ENCODE measurements at places on chromosomes 1 and 21.
A peak's percentile ranks its signal among the peaks of the same experiment; 100 is the strongest.

- DNase-seq: no peak
These were observed 3.3 kb upstream of the ATP6V1G3 start for GRCh38 chr1:198543670-198544260.

DNA sequence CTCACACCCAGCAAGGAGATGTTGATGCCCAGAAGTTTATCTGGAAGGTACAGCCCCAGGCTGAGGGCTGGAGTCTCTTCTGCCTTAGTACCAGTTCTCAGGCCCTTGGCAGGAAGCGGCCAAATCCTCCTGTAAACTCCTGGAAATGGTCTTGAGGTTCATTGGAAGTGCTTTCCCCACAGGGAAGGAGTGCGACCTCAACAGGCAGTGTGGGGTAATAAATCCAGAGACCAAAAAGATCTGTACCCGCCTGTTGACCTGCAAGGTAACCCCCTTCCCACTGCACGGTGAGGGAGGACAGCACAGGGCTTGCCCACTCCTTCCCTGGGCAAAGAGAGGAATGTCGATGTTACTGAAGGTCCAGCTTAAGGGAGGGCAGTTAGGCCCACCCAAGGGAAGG, 4.5 kb downstream of the ATXN7L2 start:
- DNase-seq: no peak

DNA sequence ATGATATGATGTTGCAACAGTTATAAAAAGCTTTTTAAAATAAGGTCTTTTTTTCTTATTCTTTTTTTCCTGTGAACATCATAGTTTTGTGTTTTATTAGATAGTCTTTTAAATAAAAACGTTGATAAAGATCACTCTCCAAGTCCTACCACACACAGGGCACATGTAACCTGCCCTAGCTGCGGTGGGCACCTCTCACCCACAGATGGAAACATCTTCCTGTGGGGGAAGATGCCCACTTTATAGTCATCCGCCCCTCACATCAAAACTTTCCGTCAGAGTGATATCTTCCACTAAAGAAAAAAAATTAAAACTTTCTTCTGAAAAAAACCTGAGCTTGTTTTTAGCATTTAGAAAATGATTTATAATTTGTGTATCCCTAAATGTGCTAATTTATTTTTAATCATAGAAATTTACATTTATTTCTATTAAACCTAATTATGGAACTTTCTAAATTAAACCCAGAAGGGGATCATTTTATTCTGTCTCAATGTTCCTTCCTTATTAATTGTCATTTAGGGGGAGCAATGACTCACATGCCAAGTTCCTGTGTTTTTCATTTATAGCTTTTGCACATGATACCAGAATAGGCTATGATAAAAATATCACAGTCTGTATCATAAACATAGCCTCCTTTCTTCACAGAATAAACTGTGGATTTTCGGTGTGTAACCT, 24.7 kb downstream of the TNFRSF9 start:
- DNase-seq: no peak

- no peak for DNase-seq
These were observed 113.8 kb upstream of the DNAH14 start for GRCh38 chr1:224815647-224816046.

DNA sequence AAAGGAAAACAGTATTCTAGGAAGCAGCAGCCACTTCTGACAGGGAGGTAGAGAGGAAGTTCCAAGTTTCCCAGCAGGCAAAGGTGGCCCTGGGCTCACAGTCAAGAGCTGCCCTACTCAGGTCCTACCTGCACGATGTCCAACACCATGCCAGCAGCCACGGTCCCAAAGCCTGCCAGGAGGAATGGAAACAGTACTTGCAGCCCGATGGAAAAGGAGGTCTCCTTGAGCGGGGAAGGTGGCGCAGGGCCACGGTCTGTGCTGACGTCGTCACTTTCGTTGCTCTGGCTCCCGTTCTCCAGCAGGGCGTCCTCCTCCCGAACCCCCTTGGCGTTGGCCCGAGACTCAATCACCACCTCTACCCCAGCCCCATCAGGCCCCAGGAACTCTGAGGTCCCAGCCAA, 3.1 kb downstream of the SLC41A1 start:
- no peak for DNase-seq

GRCh38 chr1:76669624-76670315, 197.5 kb upstream of the ST6GALNAC5 start:
- DNase-seq: no peak

GRCh38 chr1:76090283-76091203, 16.0 kb downstream of the ST6GALNAC3 start:
- no peak for DNase-seq

GRCh38 chr1:39328586-39329121, 124.2 kb downstream of the MACF1 start:
- DNase-seq: no peak

- no peak for DNase-seq
These were observed 323.3 kb upstream of the DEPDC1 start for GRCh38 chr1:68820151-68820550.

GRCh38 chr1:84853741-84854721, 39.0 kb downstream of the LPAR3 start:
- no peak for DNase-seq

GRCh38 chr1:224292419-224292818, 37.6 kb downstream of the NVL start:
- no peak for DNase-seq

DNA sequence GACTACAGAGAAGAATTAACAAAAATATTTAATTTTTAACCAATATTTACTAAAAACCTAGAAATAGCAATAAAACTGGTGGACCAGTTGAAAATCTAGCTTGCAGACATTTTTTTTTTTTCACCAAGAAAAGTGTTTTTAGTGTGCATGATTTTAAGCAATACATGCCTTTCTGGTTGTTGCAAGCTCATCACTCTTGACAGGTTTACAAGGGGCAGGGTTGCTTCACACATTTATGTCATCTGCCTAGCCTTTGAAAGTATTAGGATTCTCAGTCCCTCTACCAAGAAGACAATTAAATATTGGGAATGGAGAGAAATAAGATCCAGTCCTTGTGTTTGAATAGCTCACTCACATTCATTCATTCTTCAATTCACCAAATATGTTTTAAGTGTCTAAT, 53.8 kb upstream of the LYPLAL1 start:
- DNase-seq: no peak

DNA sequence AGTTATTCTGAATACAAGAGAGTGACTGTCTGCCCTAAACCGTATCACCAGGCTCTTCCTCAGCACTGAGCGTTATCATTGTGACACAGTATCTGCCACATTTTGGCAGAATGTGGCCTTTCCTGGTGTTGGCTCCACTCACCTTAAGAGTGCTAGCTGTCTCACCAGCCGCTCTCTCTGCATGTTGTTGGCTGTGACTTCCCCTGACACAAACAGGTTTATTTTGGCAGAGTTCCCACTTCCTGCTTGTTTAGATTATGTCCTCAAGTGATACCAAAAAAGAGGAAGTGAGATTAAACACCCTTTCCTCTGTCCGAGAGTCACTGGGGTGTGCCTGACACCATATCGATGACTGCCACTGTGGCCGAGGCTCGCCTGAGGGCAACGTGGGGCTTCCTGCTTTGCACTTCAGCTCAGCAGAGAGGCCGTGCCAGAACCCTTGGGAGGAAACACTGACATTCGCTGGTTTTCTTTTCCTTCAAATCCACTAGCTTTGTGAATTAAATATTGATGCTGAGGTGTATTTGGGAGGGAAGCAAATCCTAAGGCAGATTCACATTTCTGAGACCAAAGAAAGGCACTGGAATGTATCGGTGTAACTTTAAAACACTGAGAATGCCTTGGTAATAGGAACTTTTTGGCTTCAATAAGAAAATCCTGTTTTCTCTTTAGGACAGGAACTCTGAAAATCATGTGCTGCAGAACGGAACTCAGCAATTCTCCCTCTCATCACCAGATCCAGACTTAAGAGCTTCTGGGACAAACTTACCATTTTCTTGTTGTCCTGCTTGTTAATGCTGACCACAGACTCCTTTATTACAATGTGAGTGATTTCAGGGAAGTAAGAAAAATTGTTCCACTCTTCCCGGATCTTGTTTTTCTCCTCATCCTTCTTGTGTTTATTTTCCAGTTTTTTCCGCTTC, 102.1 kb downstream of the JAK1 start:
- DNase-seq: peak; percentile 56

- no peak for DNase-seq
These were observed 25.2 kb downstream of the GPR137B start for GRCh38 chr1:236167578-236167977.

DNA sequence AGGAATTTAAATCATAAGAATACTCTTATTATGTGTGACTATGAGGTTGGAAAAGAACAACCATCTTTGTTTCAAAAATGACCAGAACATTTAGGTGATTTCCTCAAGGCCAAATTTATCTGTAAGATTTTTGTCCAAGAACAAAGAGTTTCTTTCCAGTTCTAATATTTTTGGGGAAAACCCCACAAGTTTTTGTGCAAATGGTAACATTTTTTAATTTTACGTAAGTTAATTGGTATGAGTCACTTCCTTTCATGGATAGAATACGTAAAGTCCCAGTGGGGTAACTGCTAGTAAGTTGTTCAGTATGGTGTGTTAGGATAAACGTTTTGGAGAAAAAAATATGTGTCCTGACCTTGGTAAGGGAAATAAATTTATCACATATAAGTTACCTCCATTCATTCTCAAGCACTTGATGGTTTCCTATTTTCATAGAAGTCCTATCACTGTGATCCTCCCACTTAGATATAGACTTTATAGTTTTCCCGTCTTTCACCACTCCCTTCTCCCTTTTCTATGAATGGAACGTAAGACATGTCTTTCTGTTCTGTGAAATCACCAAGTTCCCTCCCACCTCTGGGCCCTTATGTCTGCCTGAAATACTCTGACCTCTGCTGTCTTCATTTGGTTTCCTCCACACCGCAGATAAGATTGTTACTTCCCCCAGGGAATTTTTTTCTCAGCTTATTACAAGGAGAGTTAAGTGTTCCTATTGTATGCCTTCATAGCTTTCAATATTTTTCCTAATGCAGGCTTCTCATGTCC, 34.9 kb upstream of the TSNAX start:
- DNase-seq: no peak

DNA sequence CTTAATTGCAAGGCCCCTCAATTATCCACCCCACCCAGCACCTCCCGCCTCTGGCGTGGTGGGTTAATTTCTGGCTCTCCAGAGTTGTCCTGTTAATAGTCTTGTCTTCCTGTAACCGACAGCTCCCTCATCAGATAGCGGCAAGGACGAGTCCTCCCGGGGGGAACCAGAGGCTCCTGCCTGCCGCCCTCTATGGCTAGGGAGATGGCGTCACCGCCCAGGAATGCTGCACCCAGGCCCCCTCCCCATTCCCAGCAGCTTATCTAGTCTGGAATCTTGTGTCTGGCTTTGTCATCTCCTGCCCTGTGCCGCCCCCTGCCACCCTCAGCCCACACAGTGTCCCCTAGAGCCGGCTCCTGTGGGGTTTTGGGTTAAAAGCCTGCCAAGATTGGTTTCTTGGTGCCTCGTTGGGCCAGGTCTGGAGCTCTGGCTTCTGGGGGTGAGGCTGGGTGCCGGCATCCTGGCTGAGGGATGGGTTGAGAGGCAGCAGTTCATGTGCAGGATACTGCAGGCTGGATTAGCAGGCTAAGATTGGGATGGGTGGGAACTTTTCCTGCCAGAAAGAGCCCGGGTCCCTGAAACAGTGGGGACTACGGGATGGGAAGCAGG, 48.8 kb downstream of the EDN2 start:
- DNase-seq: no peak

- DNase-seq: no peak
These were observed 18.3 kb downstream of the INTS3 start for GRCh38 chr1:153746174-153746573.

GRCh38 chr1:163240705-163241104, 38.0 kb upstream of the RGS5 start:
- DNase-seq: no peak

- no peak for DNase-seq
These were observed 45.8 kb downstream of the RGS7 start for GRCh38 chr1:241311056-241311746.

GRCh38 chr1:147377263-147378246, 135.1 kb downstream of the CHD1L start:
- DNase-seq: no peak

GRCh38 chr21:30222724-30223123, 6.8 kb upstream of the CLDN8 start:
- no peak for DNase-seq

DNA sequence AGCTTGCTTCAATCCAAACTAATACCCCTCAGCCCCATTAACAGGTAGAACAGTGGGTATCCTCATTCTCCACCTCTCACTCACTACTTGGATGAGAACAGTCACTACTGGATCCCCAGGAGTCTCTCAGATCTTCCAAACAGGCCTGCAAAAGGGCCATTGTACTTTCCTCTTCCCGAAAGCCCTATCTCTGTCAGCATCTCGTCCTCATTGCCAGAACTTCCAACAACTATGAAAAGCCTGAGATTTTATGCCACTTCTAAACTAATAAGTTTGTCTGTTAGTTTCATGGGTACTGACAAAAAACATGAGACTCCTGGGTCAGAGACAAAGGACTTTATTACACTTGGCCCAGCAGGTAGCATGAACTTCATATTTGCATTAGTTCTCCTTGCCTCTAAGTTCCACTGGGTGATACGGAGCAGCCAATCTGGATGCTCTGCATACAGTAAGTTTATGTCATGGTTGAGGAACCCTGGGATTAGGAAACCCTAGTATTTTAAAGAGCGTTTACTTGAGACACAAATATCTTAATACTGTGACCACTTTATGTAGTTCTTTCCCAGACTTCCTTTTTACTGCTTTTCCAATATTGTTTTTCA, 38.1 kb downstream of the VANGL2 start:
- no peak for DNase-seq

DNA sequence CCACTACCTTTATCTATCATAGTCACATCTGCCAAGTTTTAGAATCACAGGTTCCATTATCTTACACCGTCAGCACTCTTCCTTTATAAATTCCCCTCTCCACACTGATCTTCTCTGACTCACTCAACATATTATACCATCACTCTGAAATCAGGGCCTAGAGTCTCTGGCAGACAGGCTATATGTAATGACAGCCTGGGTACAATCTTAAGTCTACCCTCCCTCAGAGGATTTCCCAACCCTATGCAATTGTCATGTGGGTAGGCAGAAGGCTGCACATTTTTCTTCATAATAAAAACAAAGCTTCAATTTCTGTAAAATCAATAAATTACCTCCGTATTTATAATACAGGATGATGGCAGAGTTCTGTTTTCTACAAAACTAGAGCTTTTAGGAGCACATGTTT, 138.0 kb downstream of the RERE start:
- DNase-seq: no peak

GRCh38 chr1:206803221-206803730, 31.0 kb upstream of the IL10 start:
- DNase-seq: no peak

GRCh38 chr1:28855046-28855445, 43.1 kb downstream of the OPRD1 start:
- no peak for DNase-seq

- peak; percentile 0 for DNase-seq
These were observed 33.5 kb upstream of the ADAM30 start for GRCh38 chr1:119929643-119930315.

Data from NCI-H2081 (cell line).